ENCODE measurements at places on chromosomes 5 and 9. TPM values are rescaled to one million over a fixed set of nuclear protein-coding genes. Genes with fewer than 3 reads are reported as not detected.

Gene CATSPER3
- 0.56 TPM for total RNA-seq

Gene PBX3
- 25.3 TPM for total RNA-seq

Gene FOXD4
- total RNA-seq = not detected

Gene KDM4C
- total RNA-seq = 60.1 TPM

Gene SPZ1
- not detected for total RNA-seq

Gene CBY3
- total RNA-seq = 0.64 TPM

Gene LEAP2
- total RNA-seq = 0.31 TPM

Gene NSG2
- total RNA-seq = not detected

Gene KIF4B
- not detected for total RNA-seq

Gene INSL4
- total RNA-seq = not detected

Gene CDKN2B-AS1
- total RNA-seq = 0.30 TPM

Gene CARD6
- 0.16 TPM for total RNA-seq

Gene PCDHB4
- total RNA-seq = not detected

DNA sequence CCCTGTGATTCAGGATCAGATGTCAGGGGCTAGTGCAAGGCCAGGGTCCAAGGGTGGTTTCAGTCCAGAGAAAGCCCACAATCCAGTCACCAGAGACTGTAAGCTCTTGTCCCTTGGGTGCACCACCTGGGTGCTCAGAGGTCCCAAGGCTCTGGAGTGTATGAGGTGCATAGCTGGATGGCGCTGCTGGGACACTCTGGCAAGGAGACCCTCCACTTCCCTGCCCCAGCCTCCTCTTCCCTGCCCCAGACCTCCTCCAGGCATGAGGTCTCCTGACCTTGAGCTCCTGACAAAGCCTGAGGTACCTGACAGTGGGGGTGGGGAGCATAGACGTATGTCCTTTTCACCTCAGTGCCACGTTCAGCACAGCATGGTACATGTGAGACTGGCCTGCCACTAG, 7.0 kb downstream of the CSF2 start:
- H3K27me3 ChIP-seq = no peaks in the 10 kb centered on the region
- no peak overlapping the region for H3K27ac ChIP-seq
- DNase-seq = no peak
- no peak overlapping the region for H3K4me3 ChIP-seq
- H3K4me1 ChIP-seq = peaks cover 55% of the 10 kb centered on the region
- no peaks in the 10 kb centered on the region for H3K36me3 ChIP-seq

DNA sequence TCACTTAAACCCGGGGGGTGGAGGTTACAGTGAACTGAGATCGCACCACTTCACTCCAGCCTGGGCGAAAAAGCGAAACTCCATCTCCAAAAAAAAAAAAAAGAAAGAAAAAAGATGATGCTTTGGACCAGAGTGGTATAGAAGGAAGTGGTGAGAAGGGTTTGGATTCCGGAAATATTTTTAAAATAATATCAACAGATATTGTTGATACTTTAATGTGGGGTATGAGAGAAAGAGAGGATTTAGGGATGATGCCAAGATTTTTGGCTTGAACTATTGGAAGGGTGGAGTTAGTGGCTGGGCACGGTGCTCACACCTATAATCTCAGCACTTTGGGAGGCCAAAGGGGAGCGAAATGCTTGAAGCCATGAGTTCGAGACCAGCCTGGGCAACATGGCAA, 49.6 kb upstream of the PLIN2 start:
- peaks cover 17% of the 10 kb centered on the region for H3K4me1 ChIP-seq
- DNase-seq = no peak
- H3K36me3 ChIP-seq = no peaks in the 10 kb centered on the region
- no peaks in the 10 kb centered on the region for H3K27me3 ChIP-seq
- no peak overlapping the region for H3K27ac ChIP-seq

GRCh38 chr5:1730487-1730847, 69.2 kb downstream of the MRPL36 start:
- H3K27ac ChIP-seq = no peak overlapping the region
- H3K36me3 ChIP-seq = no peaks in the 10 kb centered on the region
- H3K4me1 ChIP-seq = peaks cover 5% of the 10 kb centered on the region
- no peak overlapping the region for H3K4me3 ChIP-seq

- no peaks in the 10 kb centered on the region for H3K27me3 ChIP-seq
- H3K4me3 ChIP-seq = no peak overlapping the region
- DNase-seq = no peak
- H3K36me3 ChIP-seq = no peaks in the 10 kb centered on the region
Observed at GRCh38 chr5:2530609-2531008, 220.9 kb downstream of the IRX2 start.

DNA sequence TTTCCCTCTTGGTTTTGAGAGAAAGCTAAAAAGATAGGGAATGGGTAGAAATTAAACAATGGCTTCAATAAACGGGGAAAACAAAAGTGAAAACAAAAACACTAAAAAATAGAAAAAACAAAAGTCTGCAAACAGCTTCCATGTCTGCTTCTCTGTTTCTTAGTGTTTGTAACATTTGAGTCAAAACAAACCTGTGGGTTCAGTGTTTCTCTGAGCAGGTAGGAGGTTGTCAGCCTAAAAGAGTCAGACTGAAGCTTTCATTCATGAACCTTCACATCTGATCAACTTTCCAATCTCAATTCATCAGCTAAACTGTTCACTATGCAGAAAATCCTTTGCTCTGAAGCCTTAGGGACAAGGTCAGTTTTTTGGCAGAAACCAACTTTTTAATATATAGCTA, 102.5 kb upstream of the ADAMTS16 start:
- H3K36me3 ChIP-seq = no peaks in the 10 kb centered on the region
- H3K27ac ChIP-seq = no peak overlapping the region
- DNase-seq = no peak
- H3K27me3 ChIP-seq = no peaks in the 10 kb centered on the region
- H3K4me1 ChIP-seq = no peaks in the 10 kb centered on the region
- H3K4me3 ChIP-seq = no peak overlapping the region

- peaks cover 23% of the 10 kb centered on the region for H3K27me3 ChIP-seq
- no peaks in the 10 kb centered on the region for H3K36me3 ChIP-seq
- peaks cover 12% of the 10 kb centered on the region for H3K4me1 ChIP-seq
Observed at GRCh38 chr5:138610415-138610917, 35.3 kb upstream of the HSPA9 start.

DNA sequence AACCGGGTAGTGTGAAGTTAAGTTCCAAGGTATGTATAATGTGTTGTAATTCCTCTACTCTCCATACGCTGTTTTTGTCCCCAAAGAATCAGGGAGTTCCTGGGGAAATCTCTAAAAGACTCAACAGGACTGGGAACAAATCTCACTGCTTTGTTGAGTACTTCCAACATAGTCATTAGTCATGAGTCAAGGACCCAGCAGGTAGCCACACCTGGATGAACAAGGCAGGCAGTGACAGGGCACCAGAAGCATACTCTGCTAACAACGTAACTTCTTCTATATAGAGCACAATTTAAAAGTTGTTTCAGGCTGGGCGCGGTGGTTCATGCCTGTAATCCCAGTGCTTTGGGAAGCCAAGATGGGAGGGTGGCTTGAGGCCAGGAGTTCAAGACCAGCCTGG, 126.8 kb downstream of the SLC1A3 start:
- H3K27me3 ChIP-seq = no peaks in the 10 kb centered on the region
- H3K4me1 ChIP-seq = no peaks in the 10 kb centered on the region
- DNase-seq = no peak
- H3K27ac ChIP-seq = no peak overlapping the region
- H3K36me3 ChIP-seq = no peaks in the 10 kb centered on the region
- H3K4me3 ChIP-seq = no peak overlapping the region

DNA sequence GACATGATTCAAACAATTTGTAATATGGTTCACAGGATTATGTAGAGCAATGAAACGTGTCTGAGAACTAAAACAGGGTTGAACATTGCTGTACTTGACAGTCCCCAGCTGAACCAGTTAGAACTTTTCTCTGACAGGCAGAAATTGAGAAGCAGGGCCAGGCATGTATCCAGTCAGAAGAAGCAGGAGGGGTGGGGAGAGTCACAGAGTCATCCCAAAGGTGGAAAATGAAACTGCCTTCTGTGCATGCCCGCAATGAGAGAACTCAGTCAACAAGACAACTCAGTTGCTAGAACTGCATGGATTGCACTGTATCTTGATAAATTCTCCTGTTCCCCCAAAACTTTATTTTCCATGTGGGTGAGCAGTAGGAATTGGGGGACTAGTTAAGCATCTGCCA, 72.9 kb upstream of the PRLR start:
- peaks cover 6% of the 10 kb centered on the region for H3K27me3 ChIP-seq
- no peak overlapping the region for H3K4me3 ChIP-seq
- no peaks in the 10 kb centered on the region for H3K4me1 ChIP-seq
- no peak overlapping the region for H3K27ac ChIP-seq
- no peak for DNase-seq
- no peaks in the 10 kb centered on the region for H3K36me3 ChIP-seq

- no peak overlapping the region for H3K27ac ChIP-seq
- no peaks in the 10 kb centered on the region for H3K36me3 ChIP-seq
- H3K4me3 ChIP-seq = no peak overlapping the region
- DNase-seq = no peak
Observed at GRCh38 chr5:398475-399295, 44.3 kb upstream of the EXOC3 start.

DNA sequence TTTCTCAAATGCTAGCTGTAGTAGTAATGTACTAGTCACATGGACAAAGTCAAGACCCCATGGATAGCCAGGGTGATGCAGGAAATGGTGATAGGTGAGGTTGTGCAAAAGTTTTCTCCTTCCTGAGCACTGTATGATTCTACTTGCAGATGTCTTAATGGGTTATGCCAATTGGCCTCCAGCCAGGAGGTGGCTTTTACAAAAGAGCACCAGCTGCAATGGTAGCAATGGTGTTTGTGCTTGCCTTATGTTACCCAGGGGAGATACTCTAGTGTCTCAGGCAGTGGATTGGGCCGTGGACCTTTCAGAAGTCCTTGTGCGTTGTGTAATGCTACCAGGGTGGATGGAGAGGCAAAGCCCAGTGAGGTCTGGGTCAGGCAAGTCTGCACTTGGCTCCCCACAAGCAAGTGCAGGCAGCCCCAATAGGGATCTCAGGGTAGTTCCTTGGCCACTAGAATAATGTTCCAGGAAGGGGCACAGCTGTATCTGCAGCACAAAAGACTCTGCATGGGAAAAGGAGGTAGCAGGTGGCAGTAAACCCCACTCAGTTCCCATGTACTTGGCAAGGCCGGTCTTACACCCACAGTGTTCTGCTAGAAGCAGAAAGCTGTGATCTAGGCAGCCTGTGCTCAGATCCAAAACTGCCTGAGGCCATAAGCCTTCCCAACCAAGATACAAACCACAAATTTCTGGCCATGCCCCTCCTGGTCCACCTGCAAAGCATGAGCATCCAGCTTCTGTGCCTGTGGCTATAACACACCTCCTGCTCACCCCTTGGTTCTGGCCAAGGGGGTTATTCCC, 46.4 kb upstream of the EDIL3 start:
- H3K4me3 ChIP-seq = no peak overlapping the region
- no peaks in the 10 kb centered on the region for H3K36me3 ChIP-seq
- H3K4me1 ChIP-seq = no peaks in the 10 kb centered on the region
- H3K27ac ChIP-seq = no peak overlapping the region
- H3K27me3 ChIP-seq = no peaks in the 10 kb centered on the region
- DNase-seq = no peak

- no peak overlapping the region for H3K4me3 ChIP-seq
- H3K36me3 ChIP-seq = no peaks in the 10 kb centered on the region
- no peak overlapping the region for H3K27ac ChIP-seq
- H3K4me1 ChIP-seq = no peaks in the 10 kb centered on the region
Observed at GRCh38 chr9:126000256-126000655, 253.1 kb downstream of the PBX3 start.

DNA sequence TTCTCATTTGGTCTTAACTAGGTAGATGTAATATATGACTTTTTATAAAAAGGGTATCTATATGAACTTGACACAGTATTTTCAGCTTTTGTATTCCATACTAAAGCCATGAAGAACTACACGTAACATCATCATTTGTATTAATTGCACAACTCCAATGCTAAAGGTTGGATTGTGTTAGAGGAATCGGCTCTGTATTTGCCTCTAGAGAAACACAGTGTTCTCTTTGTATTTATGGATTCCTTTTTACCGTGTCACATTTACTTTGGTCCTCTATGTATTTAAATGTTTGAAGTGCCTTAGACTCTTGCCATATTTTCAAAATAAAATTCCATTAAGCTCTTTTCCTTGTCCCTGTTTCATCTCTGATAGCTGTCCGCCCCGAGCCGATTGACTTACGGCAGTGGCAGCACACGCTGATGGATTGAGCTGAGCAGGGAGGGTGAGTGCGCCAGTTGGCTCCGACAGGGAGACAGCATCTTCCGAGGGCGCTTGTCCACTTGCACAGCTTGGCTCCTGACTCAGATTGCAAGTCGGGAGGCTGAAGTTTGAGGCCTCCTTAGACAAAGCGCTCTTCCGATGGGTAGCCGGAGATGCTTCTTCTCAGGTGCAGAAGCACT, 95.6 kb upstream of the DMRT1 start:
- no peaks in the 10 kb centered on the region for H3K27me3 ChIP-seq
- H3K36me3 ChIP-seq = peaks cover 10% of the 10 kb centered on the region
- H3K27ac ChIP-seq = no peak overlapping the region

- no peak overlapping the region for H3K4me3 ChIP-seq
- H3K27me3 ChIP-seq = peaks cover 26% of the 10 kb centered on the region
- no peak for DNase-seq
Observed at GRCh38 chr9:117744369-117744768, 40.2 kb downstream of the TLR4 start.

- H3K27me3 ChIP-seq = no peaks in the 10 kb centered on the region
- H3K27ac ChIP-seq = no peak overlapping the region
- H3K4me1 ChIP-seq = no peaks in the 10 kb centered on the region
- no peaks in the 10 kb centered on the region for H3K36me3 ChIP-seq
Observed at GRCh38 chr9:70065572-70065971, 21.9 kb downstream of the MAMDC2 start.

DNA sequence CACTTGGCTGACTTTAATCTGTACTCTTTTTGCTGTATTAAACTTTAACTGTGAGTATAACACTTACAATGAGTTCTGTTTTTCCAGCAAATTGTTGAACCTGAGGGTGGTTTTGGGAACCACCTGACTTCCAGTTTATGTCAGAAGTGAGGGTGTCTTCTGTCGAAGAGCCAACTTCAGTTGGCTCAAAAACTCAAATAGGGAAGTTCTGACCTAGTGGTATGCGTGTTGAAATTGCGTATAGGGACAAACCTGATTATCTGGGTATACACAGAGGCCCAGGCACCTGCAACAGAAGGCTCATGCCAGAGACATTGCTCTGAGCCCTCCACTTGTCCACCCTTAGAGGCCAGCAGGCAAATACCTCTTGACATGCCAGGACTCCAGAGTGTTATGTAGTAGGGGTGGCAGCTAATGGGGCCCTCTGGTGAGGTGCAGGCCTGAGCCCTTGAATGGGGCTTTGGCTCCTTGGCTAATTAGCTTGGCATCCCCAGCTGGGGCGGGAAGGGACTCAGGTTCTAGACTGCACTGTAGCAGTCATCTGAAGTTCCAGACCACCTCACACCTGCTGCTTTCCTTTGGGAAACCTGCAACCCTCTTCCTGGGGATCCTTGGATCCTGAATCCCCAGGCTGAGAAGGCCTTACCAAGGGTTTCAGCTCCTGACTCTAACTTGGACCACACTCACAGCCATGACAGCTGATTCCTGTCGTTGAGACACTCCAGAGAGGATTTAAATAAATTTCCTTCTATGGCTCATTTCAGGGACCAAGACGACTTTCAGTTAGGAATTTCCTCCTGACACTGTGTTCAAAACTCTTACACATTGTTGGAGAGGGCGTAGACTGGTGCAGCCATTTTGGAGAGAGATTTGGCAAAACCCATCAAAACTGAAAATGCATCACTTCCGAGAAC, 189.6 kb downstream of the HSPA4 start:
- no peak overlapping the region for H3K27ac ChIP-seq
- H3K4me1 ChIP-seq = peaks cover 11% of the 10 kb centered on the region
- H3K27me3 ChIP-seq = no peaks in the 10 kb centered on the region

GRCh38 chr9:3768712-3769457, 243.1 kb upstream of the RFX3 start:
- H3K4me1 ChIP-seq = no peaks in the 10 kb centered on the region
- DNase-seq = no peak
- no peaks in the 10 kb centered on the region for H3K36me3 ChIP-seq
- no peak overlapping the region for H3K27ac ChIP-seq
- H3K4me3 ChIP-seq = no peak overlapping the region
